Uterus (tissue), 4 donors: ENCODE measurements at places on chromosomes 11 and 22. TPM values are rescaled to one million over a fixed set of nuclear protein-coding genes. Genes with fewer than 3 reads are reported as not detected.

CYB5R2 gene
- 23.5 TPM for total RNA-seq

IGLL5 gene
- total RNA-seq = 0.90 TPM

RHOD gene
- total RNA-seq = 23.6 TPM

OR2AT4 gene
- total RNA-seq = not detected

THY1 gene
- total RNA-seq = 10.7 TPM

- no peak overlapping the region for H3K4me3 ChIP-seq
- no peaks in the 10 kb centered on the region for H3K36me3 ChIP-seq
- H3K27ac ChIP-seq = no peak overlapping the region
- no peaks in the 10 kb centered on the region for H3K27me3 ChIP-seq
- no peaks in the 10 kb centered on the region for H3K4me1 ChIP-seq
Measured at GRCh38 chr22:23503142-23503541, 76.9 kb downstream of the IGLL1 start.

DNA sequence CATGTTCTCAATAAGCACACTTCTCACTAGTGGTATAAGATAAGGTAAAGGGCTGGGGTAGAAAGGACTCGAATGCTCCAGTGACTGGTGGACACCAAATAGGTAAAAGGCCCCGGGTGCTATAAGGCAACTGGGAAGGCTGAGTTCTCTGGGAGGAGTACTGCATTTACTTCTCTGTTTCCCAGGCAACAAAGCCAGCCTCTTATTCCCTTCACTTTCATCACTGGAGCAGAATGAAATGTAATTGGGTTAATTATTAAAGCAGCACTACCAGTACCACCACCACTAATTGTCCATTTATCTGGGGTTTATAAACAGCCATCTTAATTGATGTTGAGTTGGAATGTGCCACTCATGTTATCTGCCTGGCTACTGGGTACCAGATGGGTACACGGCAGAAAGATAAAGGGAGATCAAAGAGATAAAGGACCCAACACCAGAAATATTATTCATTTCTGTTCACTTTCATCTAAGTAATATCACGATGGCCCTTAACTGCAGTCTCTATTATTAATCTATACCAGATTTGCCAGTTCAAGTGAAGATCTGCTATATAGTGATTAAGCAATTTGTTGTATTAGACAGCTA lies 94.4 kb upstream of the CHRM4 start:
- DNase-seq = no peak
- H3K27me3 ChIP-seq = no peaks in the 10 kb centered on the region
- no peak overlapping the region for H3K4me3 ChIP-seq
- H3K4me1 ChIP-seq = no peaks in the 10 kb centered on the region

DNA sequence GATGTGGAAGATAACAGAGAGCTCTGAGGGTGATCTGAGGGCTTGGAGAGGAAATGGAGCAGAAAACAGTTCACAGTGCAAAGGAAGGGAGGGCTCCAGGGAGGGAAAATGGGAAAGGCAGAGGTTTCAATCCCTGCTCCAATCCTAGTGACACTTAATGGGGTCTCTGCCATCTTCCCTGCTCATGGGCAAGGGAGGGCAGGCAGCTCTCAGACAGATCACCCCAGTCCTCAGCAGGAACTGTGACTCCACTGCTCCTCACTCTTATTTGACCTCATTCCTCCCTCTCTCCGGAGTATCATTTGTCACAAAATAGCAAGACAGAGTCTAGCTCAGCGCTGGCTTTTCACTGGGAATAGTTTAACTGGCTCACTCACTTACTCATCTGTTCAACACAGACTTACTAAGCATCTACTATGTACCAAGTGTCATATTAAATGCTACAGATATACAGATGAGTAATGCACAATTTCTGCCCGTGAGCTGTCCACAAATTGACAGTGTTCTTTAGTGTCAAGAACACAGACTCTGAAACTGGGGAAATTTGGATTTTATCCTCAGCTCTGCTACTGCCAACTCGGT lies 817.4 kb downstream of the OPCML start:
- H3K27me3 ChIP-seq = no peaks in the 10 kb centered on the region
- no peaks in the 10 kb centered on the region for H3K36me3 ChIP-seq
- no peak overlapping the region for H3K4me3 ChIP-seq

DNA sequence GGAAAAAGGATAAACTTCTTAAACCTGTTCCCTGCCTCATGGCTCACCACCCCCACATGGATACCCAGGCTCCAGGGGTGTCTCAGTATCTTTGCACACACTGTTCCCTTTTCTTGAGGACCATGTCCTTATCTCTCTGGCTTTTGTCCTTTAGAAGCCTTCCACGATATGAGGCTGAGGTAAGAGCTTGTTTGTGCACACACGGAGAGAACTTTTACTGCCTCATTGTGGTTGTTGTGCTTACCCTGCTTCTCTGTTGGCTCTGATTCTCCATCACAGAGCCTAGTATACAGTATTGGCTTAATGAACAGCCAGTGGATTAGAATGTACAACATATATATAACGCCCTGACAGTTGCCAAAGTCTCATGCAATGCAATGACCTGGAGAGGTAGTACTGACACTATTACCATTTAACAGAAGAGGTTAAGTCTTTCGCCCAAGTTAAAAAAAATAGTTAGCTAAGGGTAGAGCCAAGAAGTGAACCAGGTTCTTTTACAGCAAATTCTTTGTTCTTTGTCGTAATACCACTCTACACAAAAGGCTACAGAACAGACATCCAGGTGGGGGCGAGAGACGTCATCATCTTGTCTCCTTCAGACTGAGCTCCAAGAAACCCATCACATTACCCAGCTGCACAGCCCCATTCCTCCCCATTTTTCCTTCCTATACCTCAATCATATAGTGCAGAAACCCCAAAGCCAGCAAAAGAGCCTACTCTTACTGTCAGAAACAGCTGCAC lies 117.3 kb downstream of the PLEKHA7 start:
- H3K4me1 ChIP-seq = no peaks in the 10 kb centered on the region
- H3K4me3 ChIP-seq = no peak overlapping the region
- no peak overlapping the region for H3K27ac ChIP-seq
- H3K36me3 ChIP-seq = no peaks in the 10 kb centered on the region
- no peaks in the 10 kb centered on the region for H3K27me3 ChIP-seq

- DNase-seq = no peak
- no peak overlapping the region for H3K27ac ChIP-seq
- H3K4me1 ChIP-seq = no peaks in the 10 kb centered on the region
- H3K4me3 ChIP-seq = no peak overlapping the region
- H3K27me3 ChIP-seq = no peaks in the 10 kb centered on the region
Measured at GRCh38 chr11:118859973-118860372, 23.7 kb upstream of the CXCR5 start.

- no peaks in the 10 kb centered on the region for H3K27me3 ChIP-seq
- no peak overlapping the region for H3K4me3 ChIP-seq
- H3K4me1 ChIP-seq = peaks cover 16% of the 10 kb centered on the region
- H3K36me3 ChIP-seq = no peaks in the 10 kb centered on the region
Measured at GRCh38 chr22:27107824-27108223, 450.4 kb downstream of the MIAT start.

DNA sequence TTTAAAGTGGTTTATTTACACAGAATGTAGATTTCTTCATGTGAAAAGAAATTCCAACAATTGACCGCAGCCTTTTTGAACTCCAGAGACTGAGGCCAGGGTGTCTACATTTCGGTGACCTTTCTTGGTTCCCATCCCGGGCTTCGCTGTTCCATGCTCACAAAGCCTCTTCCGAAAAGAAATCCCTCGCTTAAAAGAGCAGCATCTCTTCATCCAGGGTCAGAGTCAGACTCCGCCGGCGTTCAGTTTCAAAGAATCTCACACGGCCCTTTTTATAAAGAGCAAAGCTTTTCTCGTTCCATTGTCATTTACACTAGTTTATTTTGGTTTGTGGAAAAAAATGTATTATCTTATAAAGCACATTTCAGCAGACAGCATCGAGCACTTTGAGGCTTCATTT lies 530.6 kb upstream of the B3GAT1 start:
- no peaks in the 10 kb centered on the region for H3K36me3 ChIP-seq
- H3K4me1 ChIP-seq = no peaks in the 10 kb centered on the region
- no peak overlapping the region for H3K27ac ChIP-seq
- H3K27me3 ChIP-seq = no peaks in the 10 kb centered on the region

GRCh38 chr11:113663567-113663966 lies 42.5 kb downstream of the TMPRSS5 start:
- DNase-seq = no peak
- H3K36me3 ChIP-seq = no peaks in the 10 kb centered on the region
- no peak overlapping the region for H3K27ac ChIP-seq
